Amygdala (tissue), 56 donors: ENCODE measurements at places on chromosomes 12 and 14.

DNA sequence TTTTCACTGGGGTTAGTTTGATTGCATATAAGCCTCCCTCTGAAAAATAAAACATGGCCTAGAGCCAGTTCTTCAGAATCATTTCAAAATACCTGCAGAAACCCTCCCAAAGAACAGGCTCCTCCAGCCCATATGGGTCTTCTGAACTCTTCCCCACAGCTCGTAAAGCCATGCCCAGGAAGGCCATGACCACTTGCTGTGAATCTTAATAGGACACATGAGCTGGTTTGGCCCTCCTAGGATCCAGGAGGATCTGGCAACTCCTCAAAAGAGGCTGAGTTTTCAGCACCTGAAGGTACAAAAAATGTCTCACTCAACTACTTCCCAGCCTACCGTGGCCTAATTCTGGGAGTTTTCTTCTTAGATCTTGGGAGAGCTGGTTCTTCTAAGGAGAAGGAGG is 2.4 kb downstream of the MYBPC1 start:
- no peak for DNase-seq

GRCh38 chr14:51465486-51465885 is 186.2 kb upstream of the FRMD6 start:
- DNase-seq: no peak

DNA sequence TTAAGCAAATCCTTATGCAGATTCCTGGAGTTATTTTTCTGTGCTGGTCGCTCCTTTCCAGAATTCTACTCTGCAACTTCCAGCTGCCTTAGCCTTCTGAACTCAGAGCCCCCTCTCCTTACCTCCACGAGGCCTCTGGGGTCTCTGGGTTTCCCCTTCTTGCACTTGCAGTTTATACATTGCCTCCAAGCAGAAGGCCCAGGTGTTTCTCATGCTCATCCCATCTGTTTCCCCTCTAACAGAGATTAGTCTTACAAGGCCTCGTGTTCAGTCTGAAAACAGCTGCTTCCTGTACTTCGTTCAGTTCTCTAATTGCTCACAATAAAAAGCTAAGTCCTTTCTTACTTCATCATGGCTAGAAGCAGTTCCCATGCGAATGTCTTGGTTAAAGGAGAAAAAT is 134.4 kb upstream of the FGD4 start:
- DNase-seq: no peak

DNA sequence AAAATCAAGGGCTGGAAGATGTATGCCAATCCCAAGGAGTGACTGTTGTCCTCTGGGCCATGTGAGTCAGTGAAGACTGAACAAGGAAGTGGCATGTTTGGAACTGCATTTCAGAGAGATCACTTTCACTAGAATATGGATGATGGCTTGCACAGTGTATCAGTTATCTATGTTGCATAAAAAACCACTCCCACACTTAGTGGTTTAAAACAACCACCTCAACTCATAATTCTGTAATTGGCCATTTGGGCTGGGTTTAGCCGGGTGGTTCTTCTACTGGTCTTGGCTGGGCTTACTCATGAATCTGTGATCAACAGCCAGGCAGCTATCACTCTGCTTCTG is 15.4 kb downstream of the BDKRB1 start:
- no peak for DNase-seq

DNA sequence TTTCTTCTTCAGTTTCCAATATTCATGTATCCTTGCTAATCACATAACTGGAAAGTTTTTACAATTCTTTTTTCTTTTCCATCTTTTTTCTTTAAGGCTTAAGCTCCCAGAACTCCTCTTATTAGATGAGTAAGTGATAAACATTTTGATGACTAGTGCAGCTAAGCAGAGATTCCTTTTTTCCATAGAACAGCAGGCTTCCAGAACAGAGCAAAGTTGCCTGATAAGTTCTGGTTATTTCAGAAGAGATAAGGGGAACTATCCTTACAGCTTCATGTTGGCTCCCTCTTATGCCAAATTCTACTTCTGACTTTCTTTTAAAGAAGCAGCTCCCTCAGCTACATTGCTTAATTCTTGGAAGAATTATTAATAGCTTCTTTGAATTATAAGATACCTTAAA is 194.7 kb upstream of the FAR2 start:
- DNase-seq: no peak

GRCh38 chr14:74615735-74616134 is 3.7 kb upstream of the LTBP2 start:
- no peak for DNase-seq

DNA sequence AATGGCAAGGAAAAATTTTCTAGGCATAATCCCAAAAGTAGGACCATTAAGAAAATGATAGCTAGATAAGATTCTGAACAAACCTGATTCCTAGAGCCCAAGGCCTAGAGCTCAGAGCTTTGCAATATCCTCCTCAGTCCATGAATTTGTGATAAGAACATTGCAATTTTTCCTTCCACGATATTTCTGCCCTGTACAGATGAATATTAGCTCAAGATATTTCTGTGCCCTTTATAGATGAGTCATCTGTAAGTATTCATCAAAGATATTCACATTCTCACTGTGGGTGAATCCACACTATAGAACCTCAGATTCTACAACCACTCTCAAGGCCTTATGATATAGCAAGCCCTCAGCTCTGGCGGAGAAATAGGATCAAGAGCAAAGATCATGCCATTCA is 37.5 kb downstream of the EAPP start:
- DNase-seq: no peak

- no peak for DNase-seq
Observed at GRCh38 chr12:92141591-92142121, 4.0 kb downstream of the BTG1 start.

DNA sequence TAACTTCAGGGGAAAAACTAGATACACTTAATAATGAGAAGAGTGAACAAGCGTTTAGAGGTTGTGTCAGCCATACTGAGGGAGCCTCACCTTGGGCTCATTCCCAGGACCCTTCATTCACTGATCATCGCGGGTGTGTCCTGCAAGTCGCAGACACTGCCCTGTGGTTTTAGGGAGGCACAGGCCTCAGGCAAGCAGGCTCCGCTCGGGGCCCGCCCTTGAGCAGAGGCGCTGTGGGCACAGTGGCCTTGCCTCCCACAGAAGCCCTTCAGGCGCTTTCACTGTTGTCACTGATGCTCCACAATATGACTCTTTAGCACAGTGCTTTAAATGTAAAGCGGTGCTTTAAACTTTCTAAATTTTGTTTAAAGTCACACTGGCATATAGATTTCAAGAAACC is 67.4 kb downstream of the DDX51 start:
- DNase-seq: no peak

GRCh38 chr14:73753887-73754795 is 40.0 kb upstream of the PNMA1 start:
- DNase-seq: peak; percentile 35

DNA sequence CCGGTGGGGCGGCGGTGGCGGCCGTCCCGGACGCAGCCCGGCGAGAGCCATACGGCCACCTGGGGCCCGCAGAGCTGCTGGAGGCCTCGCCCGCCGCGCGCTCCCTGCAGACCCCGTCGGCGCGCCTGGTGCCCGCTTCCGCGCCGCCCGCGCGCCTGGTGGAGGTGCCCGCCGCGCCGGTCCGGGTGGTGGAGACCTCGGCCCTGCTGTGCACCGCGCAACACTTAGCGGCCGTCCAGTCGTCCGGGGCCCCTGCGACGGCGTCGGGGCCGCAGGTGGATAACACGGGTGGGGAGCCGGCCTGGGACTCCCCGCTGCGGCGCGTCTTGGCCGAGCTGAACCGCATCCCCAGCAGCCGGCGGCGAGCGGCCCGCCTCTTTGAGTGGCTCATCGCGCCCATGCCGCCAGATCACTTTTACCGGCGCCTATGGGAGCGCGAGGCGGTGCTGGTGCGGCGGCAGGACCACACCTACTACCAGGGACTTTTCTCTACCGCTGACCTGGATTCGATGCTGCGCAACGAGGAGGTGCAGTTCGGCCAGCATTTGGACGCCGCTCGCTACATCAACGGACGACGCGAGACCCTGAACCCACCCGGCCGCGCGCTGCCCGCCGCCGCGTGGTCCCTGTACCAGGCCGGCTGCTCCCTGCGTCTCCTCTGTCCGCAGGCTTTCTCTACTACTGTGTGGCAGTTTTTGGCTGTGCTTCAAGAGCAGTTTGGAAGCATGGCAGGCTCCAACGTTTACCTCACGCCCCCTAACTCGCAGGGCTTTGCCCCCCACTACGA is 716 bp downstream of the RIOX1 start:
- DNase-seq: no peak

- no peak for DNase-seq
Observed at GRCh38 chr12:58914457-58914856, 5.8 kb downstream of the LRIG3 start.

GRCh38 chr12:71865166-71865713 is 25.7 kb downstream of the TBC1D15 start:
- no peak for DNase-seq

- no peak for DNase-seq
Observed at GRCh38 chr12:6083601-6084000, 40.9 kb downstream of the VWF start.

DNA sequence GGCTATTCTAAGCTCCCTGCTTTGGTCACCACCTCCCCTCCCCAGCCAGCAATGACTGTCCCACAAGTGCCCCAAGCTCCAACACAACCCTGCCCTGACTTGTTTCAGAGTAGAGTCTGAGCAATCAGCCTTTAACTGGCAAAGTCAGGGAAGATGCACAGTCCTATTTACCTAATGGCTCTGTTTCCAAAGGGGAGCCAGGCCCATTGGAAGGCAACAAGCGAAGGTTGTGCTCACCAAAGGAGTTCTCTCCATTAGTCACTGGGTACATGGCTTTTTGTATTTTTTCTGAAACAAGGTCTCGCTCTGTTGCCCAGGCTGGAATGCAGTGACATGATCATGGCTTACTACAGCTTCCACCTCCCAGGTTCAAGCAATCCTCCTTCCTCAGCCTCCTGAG is 267.1 kb upstream of the CRY1 start:
- DNase-seq: no peak

DNA sequence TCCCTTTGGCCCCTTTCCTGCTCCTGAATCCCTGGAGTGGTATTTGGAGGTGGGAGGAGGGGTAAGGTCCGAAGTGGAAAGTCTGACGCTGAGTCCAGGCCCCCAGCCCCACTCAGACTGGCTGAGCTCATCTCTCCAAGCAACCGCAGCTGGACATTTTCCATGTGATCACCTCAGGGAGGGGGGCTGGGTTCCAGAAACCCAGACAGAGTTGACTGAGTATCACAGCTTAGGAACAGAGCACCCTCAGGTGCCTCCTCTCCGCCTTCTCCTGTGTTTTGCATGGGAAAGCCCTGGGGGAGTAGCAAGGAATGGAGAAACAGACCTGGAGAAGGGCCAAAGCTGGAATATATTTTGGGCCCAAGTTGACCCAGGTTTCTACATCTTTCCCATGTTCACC is 8.0 kb upstream of the ITGA5 start:
- DNase-seq: no peak

DNA sequence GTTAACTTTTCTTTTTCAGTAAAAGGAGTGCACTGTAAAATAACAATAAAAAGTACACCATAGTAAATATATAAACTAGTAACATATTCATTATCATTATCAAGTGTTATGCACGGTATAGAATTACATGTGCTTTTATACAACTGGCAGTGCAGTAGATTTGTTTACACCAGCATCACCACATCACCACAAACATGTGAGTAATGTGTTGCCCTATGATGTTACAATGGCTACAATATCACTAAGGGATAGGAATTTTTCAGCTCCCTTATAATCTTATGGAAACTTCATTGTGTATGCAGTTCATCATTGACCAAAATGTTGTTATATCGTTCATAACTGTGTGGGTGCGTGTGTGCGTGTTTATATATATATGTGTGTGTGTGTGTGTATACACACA is 23.5 kb upstream of the NEDD1 start:
- no peak for DNase-seq

- no peak for DNase-seq
Observed at GRCh38 chr12:71438670-71439361, 782 bp upstream of the LGR5 start.

GRCh38 chr14:38578278-38578681 is 322.4 kb upstream of the CLEC14A start:
- DNase-seq: no peak

- no peak for DNase-seq
Observed at GRCh38 chr14:42163136-42163535, 556.5 kb downstream of the LRFN5 start.

- DNase-seq: no peak
Observed at GRCh38 chr14:68892961-68893360, 86.1 kb downstream of the ACTN1 start.

GRCh38 chr14:68440820-68441219 is 352.0 kb downstream of the ZFP36L1 start:
- no peak for DNase-seq

- DNase-seq: no peak
Observed at GRCh38 chr12:102465762-102466560, 14.4 kb downstream of the IGF1 start.

DNA sequence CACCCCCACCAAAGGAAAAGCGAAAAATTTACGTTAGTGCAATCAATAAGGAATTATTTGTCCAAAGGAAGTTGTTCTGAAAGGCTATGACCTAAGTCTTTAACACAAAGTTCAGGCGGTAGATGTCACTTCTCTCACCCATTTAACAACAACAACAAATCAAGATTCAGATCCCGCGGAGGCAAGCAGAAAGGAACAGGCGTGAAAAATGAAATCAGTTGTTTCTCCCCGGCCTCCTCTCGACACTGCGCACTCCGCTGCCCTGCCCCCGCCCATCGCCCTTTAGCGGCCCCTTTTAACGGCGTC is 1.4 kb downstream of the DENND5B start:
- no peak for DNase-seq

- peak; percentile 17 for DNase-seq
Observed at GRCh38 chr12:119060847-119061796, 79.8 kb downstream of the SRRM4 start.

- DNase-seq: no peak
Observed at GRCh38 chr12:70393787-70394499, 27.9 kb downstream of the KCNMB4 start.

DNA sequence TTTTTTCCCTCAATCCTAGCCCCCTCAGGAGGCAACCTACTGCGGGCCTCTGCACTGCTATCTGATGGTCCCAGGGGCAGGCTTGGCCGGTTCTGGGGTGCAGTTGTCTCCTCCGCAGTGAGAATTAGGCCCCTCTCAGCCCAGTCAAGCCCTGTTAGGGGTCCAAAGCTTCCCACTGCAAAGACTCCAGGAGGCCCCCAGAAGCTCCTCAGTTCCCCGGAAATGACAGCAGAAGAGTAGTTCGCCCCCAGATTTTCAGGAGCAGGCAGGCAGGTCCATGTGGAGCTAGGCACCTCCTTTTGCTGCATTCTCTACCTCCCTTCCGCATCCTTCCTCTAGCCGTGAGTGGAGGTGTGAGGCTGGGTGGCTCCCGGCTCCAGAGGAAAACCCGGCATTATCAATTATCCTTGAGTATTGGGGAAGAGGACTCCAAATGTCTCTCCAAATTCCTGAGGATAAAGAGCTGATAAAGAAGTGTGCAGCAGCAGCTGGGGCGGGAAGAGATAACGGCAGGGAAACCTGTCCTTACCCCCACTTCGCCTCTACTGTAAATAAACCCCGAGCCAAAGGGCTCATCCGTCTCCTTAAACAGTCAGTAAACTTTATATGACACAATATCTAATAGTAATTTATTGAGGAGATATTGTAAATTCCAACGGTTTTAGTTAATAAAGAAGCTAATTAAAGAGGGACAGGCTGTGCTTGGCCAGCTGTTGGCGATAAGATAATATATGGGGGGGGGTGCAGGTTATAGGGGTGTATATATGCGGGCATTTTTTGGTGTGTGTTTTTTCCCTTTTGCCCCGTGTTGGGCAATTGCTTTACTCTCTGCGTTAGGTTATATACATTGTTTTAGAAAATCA is 641 bp upstream of the HOXC12 start:
- no peak for DNase-seq
